ENCODE measurements at places on chromosomes 16 and 17. TPM values are rescaled to one million over a fixed set of nuclear protein-coding genes. Genes with fewer than 3 reads are reported as not detected.

Gene ERBB2
- total RNA-seq = 61.0 TPM

Gene ATP2C2
- total RNA-seq = not detected

DNA sequence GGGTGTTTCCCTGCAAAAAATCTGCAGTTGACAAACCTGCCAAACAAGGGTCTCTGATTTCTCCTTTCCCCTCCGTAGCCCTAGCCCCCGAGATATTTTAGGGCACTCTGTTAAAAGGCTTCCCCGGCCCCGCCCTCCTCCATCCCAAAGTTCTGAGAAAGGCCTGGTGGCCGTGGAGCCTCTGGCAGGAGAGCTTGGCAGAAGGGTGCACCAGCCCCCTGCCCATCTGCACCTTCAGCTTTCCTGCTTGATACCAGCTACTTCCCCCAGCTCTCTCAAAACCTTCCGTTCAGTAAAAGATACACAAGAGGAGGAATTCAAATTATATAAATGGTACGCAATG is 711 bp upstream of the CANT1 start:
- DNase-seq = no peak

Gene CYBA
- 42.6 TPM for total RNA-seq

DNA sequence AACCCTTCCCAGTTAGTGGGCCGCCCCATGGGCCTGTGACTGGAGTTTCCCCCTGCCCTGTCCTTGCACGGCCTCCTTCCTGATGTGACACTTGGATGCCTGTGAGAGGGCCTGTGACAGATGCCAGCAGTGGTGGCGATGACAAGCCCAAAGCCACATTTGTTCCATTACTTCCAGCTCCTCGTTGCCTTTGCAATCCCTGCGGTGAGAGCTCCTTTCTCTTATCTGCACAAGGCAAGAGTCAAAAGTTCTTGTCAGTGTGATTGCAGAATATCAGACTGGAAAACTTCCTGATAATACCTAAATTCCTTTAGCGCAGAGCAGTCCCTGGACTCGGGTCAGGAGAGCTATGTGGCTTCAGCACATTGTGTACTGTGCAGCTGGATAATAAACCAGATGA is 54.4 kb upstream of the ARHGAP44 start:
- DNase-seq = peak; percentile 77

GRCh38 chr17:33494151-33494550 is 201.1 kb upstream of the ASIC2 start:
- no peak for DNase-seq

DNA sequence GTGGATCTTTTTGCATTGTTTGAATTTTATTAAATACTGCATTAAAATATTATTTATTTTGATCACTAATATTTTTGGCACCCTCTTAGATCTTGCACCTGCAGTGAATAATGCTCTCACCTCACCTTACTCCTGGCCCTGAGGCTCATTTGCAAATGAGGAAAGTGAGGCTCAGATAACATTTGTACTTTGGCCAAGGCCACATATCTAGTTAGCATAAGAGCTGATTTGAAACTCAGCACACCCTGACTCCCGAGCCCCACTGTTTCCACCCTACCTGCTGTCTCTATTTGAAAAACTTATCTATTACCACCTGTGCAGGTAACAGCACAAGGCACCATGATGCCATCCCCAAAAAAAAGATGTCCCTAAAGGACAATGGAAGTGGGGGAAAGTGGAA is 358.7 kb upstream of the MAF start:
- no peak for DNase-seq

Data from left ventricle myocardium inferior (tissue), 1 donor.